ENCODE measurements at places on chromosomes 7 and 10.

GRCh38 chr7:116809636-116810266 is 52.6 kb upstream of the CAPZA2 start:
- DNase-seq = no peak

DNA sequence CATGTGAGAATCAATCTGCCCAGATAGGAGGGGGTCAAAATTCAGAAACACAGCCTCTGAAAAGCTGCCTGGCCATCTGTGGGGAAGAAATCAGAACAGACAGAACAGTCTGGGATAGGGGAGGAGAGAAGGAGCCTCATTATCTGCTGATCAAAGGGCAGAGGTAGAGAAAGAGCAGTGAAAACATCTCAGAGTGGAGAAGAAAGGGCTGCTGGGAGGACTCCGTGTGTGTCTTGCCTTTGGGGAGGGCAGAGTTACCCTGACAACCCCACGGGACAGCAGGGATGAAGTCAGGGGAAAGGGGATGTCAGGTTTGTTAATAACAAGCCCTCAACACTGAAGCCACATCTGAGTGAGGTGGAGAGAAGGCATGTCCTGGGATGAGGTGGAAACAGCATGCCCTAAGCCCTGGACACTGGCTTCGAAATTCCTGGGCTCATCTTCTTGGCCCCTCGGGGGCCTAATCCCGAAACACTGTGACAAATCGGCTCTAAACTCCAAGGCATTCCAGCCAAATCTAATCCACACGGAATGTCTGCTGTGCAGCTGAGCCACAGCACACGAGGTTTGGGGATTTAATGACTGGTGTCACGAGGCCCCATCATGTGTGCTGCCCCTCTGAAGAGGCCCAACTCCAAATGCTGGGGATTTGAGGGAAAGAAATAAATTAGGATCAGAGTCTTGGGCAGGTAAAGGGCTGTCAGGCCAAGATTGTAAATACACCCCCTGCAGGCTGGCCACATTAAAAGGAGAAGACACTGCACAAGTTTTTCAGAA is 82.8 kb upstream of the FGFR2 start:
- DNase-seq = no peak

DNA sequence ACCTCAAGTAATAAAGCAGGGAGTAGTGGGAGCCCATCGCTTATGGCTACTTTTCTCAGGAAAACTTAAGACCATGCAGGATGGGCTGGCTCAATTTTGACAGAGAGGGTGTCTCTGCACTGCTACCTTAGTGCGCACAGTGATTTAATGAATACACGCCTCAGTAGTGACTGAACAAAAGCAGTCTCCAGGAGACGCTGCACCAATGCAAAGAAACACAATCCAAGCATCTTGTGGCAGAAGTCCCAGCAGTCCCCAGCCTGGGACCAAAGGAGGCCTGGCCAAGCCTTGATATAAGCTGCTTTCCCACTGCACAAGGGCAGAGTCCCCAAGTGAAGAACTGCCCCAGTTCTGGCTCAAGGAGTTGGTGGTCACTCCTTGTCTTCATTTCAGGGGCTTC is 368.9 kb downstream of the KCNMA1 start:
- DNase-seq = no peak

GRCh38 chr10:44962870-44963738 is 3.5 kb downstream of the RASSF4 start:
- no peak for DNase-seq

- no peak for DNase-seq
Observed at GRCh38 chr10:98235846-98236245, 32.1 kb downstream of the LOXL4 start.

- DNase-seq = no peak
Observed at GRCh38 chr10:124068929-124069328, 24.5 kb downstream of the CHST15 start.

- peak; percentile 75 for DNase-seq
Observed at GRCh38 chr7:76303202-76304147, 1.0 kb downstream of the HSPB1 start.

DNA sequence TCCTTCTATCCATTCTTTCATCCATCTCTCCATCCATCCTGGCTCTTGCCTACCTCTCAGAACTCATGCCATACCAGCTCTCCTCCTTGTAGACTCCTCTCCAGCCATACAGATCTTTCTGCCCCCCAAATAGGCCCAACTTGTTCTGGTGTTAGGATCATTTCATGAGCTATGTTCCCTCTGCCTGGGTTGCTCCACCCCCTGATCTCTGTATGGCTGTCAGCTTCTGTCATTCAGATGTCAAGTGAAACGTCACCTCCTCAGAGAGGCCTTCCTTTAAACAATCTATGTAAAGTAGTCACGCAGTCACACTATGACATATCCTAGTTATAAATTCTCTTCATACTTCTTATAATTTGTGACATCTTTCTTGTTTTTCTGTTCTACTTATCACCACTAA is 42.3 kb upstream of the PNLIPRP3 start:
- no peak for DNase-seq

DNA sequence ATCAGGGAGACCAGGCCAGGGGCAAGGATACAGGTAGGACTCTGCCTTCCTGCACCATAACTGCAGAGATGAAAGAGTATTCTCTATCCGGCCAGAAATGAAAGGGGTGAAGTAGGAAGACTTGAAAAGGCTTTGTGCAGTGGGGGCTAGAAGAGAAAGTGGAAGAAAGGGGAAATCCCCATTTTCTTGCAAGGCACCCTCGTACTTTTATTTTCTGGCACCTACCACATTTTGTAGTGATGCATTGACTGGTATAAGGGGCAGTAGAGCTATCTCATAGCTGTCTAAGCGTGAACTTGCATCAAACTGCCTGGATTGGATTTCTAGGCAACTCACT is 752 bp upstream of the CAMK2G start:
- no peak for DNase-seq

Measured in stimulated activated CD4-positive, alpha-beta T cell treated with anti-CD3 and anti-CD28 coated beads, TNF-alpha, amount 100 ng/mL, for 24 hours (primary cell).